ENCODE measurements at places on chromosomes 1 and 21.
A peak's percentile ranks its signal among the peaks of the same experiment; 100 is the strongest.

GRCh38 chr1:239349699-239350098 is 36.7 kb upstream of the CHRM3 start:
- no peak overlapping the region for H3K27ac ChIP-seq
- H3K4me3 ChIP-seq, result no peak overlapping the region
- no peaks in the 10 kb centered on the region for H3K4me1 ChIP-seq
- no peak for DNase-seq
- no peaks in the 10 kb centered on the region for H3K27me3 ChIP-seq

GRCh38 chr1:100713626-100714025 is 5.9 kb upstream of the VCAM1 start:
- no peaks in the 10 kb centered on the region for H3K36me3 ChIP-seq
- peaks cover 7% of the 10 kb centered on the region for H3K4me1 ChIP-seq
- H3K4me3 ChIP-seq, result no peak overlapping the region
- no peak for DNase-seq
- H3K27me3 ChIP-seq, result peaks cover 2% of the 10 kb centered on the region

DNA sequence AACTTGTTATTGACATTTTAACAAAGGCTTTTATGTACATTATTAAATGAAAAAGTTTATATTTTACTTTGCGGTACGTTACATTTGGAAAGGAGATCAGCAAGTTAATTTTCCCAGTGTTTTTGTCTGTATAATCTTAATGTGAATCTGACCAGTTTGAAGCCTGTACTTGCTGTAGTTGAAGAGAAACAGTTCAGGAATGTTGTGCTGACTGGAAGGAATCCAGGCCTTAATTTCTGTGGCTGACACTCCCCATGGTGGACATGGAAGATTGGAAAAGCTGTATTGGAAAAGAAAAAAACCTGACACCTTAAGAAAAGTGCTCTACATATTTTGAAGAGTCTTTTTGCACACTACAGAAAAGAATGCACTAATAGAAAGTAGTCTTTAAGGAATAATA is 15.5 kb downstream of the LEPR start:
- H3K36me3 ChIP-seq, result peaks cover 11% of the 10 kb centered on the region
- peaks cover 31% of the 10 kb centered on the region for H3K4me1 ChIP-seq
- peak overlapping the region; percentile 75 for H3K27ac ChIP-seq
- H3K27me3 ChIP-seq, result no peaks in the 10 kb centered on the region
- DNase-seq, result no peak

DNA sequence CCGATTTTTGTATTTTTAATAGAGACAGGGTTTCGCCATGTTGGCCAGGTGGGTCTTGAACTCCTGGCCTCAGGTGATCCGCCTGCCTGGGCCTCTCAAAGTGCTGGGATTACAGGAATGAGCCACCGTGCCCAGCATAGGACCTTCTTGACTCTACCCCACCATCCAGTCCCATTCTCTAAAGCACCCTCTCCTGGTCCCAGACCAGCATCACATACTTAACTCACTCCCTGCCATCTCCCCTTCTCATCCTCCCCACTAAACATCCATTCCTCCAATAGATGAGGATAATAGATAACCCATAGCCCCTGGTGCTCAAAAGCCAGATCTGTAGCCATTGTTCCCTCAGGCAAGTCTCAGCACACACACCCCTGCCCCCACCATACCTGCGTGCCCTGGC is 2.1 kb downstream of the ENTREP3 start:
- H3K4me1 ChIP-seq, result peaks cover 30% of the 10 kb centered on the region
- H3K27ac ChIP-seq, result peak overlapping the region; percentile 76
- peaks cover 16% of the 10 kb centered on the region for H3K36me3 ChIP-seq
- H3K4me3 ChIP-seq, result peak overlapping the region; percentile 75
- DNase-seq, result no peak

GRCh38 chr1:61376151-61376550 is 293.8 kb downstream of the NFIA start:
- peaks cover 69% of the 10 kb centered on the region for H3K4me1 ChIP-seq
- no peaks in the 10 kb centered on the region for H3K27me3 ChIP-seq
- peak overlapping the region; percentile 27 for H3K27ac ChIP-seq
- H3K4me3 ChIP-seq, result no peak overlapping the region

DNA sequence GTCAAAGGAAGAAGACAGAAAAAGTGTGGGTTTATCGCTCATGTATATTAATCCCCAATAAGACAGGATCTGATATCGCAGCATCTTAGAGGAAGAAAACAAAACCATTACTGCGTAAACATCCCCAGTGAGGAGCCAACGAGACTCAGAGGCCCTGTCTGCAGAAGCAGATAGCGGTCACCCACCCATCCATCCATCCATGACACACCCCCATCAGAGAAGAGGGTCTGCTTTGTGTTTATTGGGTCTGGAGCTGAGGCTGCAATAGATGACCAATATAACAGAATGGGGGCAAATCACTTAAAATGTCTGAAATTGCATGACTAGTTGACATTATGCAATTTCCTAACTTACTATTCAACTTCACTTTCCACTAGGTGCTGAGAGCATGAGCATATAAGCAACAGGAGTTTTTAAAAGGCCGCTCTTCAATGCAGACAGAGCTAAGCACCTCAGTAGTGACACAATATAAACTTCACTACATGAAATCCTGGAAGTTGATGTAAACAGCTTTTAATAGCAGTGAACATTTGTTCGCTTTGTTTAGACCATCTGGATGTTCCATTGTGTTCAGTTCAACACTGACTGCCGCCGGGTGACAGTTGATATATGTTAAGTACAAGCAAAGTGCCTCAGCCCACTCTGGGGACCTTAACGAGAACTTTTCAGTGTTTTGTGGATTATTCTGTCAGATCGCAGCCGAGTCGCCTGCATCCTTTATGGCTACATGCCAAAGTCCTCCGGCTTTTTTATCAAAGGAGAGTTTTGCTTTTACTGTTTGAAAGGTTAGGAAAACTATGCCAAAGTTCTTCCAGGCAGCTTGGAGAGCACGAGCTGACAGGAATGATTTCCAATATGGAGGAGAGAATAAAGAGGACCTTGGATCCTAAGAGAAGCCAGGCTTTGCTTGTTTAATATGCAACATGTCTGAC is 167.5 kb downstream of the ZNF281 start:
- H3K27me3 ChIP-seq, result peaks cover 2% of the 10 kb centered on the region
- no peaks in the 10 kb centered on the region for H3K36me3 ChIP-seq

DNA sequence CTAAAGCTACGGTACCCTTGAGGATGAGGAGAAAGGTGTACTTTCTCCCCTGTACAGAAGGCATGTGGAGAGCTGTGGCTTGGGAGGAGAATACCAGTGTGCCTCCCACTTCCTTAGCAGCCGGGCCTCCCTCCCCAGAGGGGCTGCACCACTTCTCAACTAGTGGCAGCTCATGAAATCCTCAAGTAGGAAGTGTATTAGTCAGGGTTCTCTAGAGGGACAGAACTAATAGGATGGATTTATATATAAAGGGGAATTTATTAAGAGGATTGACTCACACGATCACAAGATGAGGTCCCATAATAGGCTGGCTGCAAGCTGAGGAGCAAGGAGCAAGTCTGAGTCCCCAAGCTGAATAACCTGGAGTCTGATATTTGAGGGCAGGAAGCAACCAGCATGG is 53.1 kb upstream of the PPP2R5A start:
- H3K27me3 ChIP-seq, result peaks cover 2% of the 10 kb centered on the region
- H3K4me3 ChIP-seq, result no peak overlapping the region
- H3K36me3 ChIP-seq, result no peaks in the 10 kb centered on the region
- DNase-seq, result no peak
- H3K4me1 ChIP-seq, result no peaks in the 10 kb centered on the region

- peaks cover 54% of the 10 kb centered on the region for H3K27me3 ChIP-seq
- no peaks in the 10 kb centered on the region for H3K36me3 ChIP-seq
- H3K4me1 ChIP-seq, result no peaks in the 10 kb centered on the region
- no peak overlapping the region for H3K4me3 ChIP-seq
- DNase-seq, result no peak
Observed at GRCh38 chr1:158163000-158163947, 17.4 kb upstream of the CD1D start.

DNA sequence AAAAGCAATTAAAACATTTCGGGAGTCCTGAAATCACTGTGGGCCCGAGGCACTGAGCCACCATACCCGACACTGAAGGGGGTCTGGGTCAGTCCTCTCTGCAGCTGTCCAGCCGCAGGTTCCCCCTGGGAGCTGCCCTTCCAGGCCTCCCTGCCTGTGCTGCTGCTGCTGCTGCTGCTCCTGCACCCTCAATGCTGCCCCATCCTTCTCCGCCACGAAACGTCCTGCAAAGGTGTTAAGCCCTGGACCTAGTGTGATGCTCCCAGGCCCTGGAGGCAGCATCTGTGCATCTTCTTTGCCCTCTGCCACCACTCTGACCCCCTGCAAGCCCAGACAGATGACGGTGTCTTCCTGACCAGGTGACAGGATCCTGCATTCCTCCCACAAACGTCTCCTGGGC is 513.3 kb downstream of the NPHP4 start:
- H3K4me1 ChIP-seq, result peaks cover 6% of the 10 kb centered on the region
- H3K27me3 ChIP-seq, result peaks cover 69% of the 10 kb centered on the region
- H3K27ac ChIP-seq, result no peak overlapping the region
- no peak overlapping the region for H3K4me3 ChIP-seq
- DNase-seq, result no peak
- H3K36me3 ChIP-seq, result no peaks in the 10 kb centered on the region

GRCh38 chr1:16258591-16259135 is 21.7 kb upstream of the CPLANE2 start:
- H3K27me3 ChIP-seq, result no peaks in the 10 kb centered on the region
- H3K36me3 ChIP-seq, result peaks cover 9% of the 10 kb centered on the region
- DNase-seq, result no peak
- H3K4me1 ChIP-seq, result peaks cover 2% of the 10 kb centered on the region
- H3K27ac ChIP-seq, result no peak overlapping the region

GRCh38 chr1:109948285-109948630 is 36.3 kb upstream of the AHCYL1 start:
- H3K4me3 ChIP-seq, result no peak overlapping the region
- H3K4me1 ChIP-seq, result no peaks in the 10 kb centered on the region
- H3K27me3 ChIP-seq, result no peaks in the 10 kb centered on the region
- no peak for DNase-seq
- H3K36me3 ChIP-seq, result no peaks in the 10 kb centered on the region
- peak overlapping the region; percentile 5 for H3K27ac ChIP-seq

DNA sequence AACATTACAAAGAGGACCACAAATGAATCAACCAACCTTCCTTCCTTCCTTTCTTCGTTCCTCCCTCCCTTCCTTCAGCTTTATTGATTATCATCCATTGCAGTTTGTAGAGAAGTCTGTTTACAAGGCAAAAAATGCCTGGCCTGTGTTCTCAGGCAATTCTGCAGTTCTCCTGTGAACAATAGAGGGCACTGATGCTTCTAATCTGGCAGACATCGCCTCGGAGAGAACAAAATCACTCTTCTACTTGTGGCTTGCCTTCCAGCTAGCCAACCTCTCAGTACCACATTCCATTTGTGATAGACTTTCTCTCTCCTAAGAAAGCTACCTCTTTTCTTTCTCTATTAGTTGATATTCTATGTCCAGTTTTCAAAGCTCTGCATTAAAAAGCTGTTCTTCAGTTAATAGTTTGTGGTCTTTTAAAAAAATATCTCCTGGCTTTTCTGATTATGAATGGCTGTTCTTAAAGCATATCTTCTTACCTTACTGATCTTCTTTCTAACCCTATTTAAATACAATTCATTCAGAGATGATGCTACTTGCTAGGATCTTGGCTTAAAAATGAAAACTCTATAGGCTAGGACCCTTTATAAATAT is 26.9 kb upstream of the ESRRG start:
- no peak overlapping the region for H3K4me3 ChIP-seq
- no peak overlapping the region for H3K27ac ChIP-seq
- no peaks in the 10 kb centered on the region for H3K36me3 ChIP-seq
- H3K27me3 ChIP-seq, result peaks cover 3% of the 10 kb centered on the region
- H3K4me1 ChIP-seq, result peaks cover 6% of the 10 kb centered on the region

DNA sequence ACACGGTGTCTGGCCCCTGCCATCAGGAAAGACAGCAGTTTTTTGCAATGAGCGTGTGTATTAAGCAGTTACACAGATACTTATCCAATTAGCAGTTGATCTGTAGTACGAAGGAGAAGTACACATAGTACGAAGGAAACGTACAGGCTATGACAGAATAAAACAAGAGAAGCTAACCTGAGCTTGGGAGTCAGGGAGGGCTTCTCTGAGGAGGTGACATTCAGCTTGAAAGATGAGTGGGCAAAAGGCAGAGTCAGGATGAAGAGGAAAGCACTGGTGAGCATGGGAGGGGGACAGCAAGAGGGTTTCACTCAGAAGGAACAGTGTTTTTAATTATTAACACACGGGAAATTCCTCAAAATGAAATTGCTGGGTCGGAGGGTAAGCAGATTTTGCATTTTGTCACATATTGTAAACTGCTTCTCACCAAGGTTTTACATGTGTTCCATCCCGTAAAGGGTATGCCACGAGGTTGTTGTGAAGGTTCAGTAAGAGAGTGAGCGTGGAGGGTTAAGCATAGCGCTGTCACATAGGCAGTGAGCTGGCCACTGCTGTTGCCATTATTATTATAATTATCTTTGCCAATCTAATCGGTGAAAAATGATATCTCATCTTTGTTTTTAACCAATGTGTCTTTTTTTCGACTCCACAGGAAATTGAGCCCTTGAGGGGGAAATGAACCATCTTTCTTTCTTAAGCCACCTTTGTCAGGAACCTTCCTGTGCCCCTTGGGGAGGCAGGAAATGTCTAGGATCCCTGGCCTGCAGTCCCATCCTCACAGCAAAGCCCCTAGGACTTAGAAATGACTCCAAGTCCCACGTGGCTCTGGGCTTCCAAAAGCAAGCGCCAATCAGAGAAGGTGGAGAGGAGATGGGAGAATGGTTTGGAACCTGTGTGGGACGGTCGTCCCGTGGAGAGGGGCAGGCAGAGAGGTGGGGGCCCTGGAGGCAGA is 47.3 kb upstream of the POU3F1 start:
- H3K4me3 ChIP-seq, result no peak overlapping the region
- DNase-seq, result no peak

GRCh38 chr1:1994536-1994935 is 9.1 kb downstream of the CFAP74 start:
- peaks cover 4% of the 10 kb centered on the region for H3K27me3 ChIP-seq
- H3K4me3 ChIP-seq, result no peak overlapping the region
- H3K27ac ChIP-seq, result no peak overlapping the region
- no peak for DNase-seq
- H3K4me1 ChIP-seq, result peaks cover 13% of the 10 kb centered on the region

- no peak overlapping the region for H3K27ac ChIP-seq
- peaks cover 21% of the 10 kb centered on the region for H3K27me3 ChIP-seq
- no peak for DNase-seq
- no peaks in the 10 kb centered on the region for H3K4me1 ChIP-seq
- no peaks in the 10 kb centered on the region for H3K36me3 ChIP-seq
Observed at GRCh38 chr1:108107658-108108057, 92.5 kb downstream of the SLC25A24 start.

GRCh38 chr1:56438901-56439551 is 140.3 kb downstream of the PLPP3 start:
- no peak overlapping the region for H3K27ac ChIP-seq
- no peak for DNase-seq
- H3K36me3 ChIP-seq, result no peaks in the 10 kb centered on the region
- no peak overlapping the region for H3K4me3 ChIP-seq
- peaks cover 65% of the 10 kb centered on the region for H3K4me1 ChIP-seq

- H3K4me3 ChIP-seq, result no peak overlapping the region
- H3K27me3 ChIP-seq, result peaks cover 78% of the 10 kb centered on the region
- H3K4me1 ChIP-seq, result peaks cover 7% of the 10 kb centered on the region
- no peak for DNase-seq
Observed at GRCh38 chr1:29896791-29897714, 660.7 kb downstream of the PTPRU start.

- H3K4me1 ChIP-seq, result peaks cover 56% of the 10 kb centered on the region
- H3K27me3 ChIP-seq, result no peaks in the 10 kb centered on the region
- peak overlapping the region; percentile 97 for H3K27ac ChIP-seq
- H3K36me3 ChIP-seq, result no peaks in the 10 kb centered on the region
- no peak for DNase-seq
Observed at GRCh38 chr1:61056573-61057439, 25.6 kb upstream of the NFIA start.
